Hematopoietic multipotent progenitor cell treated with erythropoietin and hydrocortisone succinate and interleukin-3 and kit ligand, for 8 days (in vitro differentiated cells): ENCODE measurements at places on chromosomes 7 and 10.

- no peak for DNase-seq
Observed at GRCh38 chr7:158133057-158133456, 454.6 kb downstream of the PTPRN2 start.

GRCh38 chr10:11339013-11339412 is 272.4 kb downstream of the USP6NL start:
- no peak for DNase-seq

DNA sequence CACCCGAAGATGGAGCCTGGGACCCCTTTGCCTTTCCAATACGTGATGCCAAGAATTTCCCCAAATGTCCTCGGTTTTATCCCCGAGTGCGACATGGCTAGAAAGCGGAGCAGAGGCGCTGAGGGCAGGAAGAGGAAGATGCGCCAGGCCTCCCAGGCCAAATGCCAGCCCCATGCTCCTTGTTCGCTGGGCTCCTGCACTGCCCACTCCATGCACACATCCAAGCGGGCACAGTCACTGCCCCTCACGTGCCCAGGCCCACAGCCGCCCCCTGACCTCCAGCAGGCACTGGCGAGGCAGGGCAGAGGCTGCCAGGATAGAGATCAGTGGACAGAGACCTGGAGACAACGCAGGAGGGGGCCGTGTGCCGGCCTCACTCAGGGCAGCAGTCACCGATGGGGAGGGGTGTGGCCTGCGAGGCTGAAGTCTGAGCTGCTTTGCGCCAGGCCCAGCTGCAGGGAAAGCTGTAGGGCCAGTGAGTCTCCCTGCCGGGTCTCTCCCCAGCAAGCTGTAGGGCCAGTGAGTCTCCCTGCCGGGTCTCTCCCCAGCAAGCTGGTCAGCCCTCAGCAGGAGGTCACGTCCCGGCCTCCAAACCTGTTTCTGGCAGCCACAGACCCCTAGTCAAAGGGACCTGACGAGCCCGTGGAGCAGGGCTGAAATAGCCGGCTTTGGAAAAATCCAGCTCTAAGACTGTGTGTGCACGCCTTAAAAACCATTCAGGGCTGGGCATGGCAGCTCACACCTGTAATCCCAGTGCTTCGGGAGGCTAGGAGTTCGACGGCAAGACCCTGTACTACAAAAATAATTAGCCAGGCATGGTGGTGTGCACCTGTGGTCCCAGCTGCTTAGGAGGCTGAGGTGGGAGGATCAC is 100.6 kb upstream of the DIP2C start:
- DNase-seq: no peak

DNA sequence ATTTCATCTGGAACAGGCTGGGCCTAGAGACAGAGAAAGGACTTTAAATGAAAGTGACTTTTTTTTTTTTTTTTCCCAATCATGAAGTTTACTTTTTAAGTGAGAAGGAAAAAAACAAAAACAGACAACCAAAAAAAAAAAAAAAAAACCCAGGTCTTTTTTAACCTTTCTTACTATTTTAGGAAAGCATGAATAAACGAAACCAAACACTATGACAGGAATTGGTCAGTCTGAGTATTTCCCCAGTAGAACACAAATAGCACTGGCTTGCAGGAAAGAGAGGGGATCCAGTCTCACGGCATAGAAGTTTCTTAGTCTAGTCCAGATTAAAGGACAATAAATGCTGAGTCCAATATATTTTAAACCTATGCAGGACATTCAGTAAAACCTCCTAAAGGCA is 180.5 kb upstream of the CCDC6 start:
- no peak for DNase-seq

DNA sequence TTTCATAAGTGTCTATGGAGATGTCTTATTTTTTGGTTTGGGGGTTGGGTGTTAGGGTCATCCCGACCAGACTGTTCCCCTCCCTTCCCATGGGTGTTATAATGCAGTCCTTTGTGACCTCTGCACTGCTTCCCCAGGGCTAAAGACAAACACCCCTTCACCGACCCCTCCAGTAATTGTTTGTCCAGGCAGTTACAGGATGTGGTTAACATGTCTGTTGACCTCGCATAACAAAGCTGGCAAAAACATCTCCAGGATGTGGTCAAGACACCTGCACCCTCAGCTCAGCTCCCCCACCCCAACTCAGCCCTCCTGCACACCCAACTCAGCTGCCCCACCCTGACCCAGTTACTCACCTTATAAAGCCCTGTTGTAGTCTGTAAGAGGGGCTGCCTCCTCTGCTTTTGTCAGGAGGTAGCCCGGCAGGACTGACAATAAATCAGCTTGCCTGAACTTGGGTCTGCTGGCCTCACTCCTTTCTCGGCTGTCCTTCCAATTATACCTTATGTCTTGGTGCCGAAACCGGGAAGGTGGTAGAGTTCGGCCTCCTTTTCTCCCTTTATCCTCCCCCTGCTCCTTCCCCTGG is 102.2 kb downstream of the ZNF92 start:
- no peak for DNase-seq
